ENCODE measurements at places on chromosomes 1 and 21. TPM values are rescaled to one million over a fixed set of nuclear protein-coding genes. Genes with fewer than 3 reads are reported as not detected.
A peak's percentile ranks its signal among the peaks of the same experiment; 100 is the strongest.

- H3K27me3 ChIP-seq, result peaks cover 14% of the 10 kb centered on the region
- no peak for DNase-seq
- no peaks in the 10 kb centered on the region for H3K36me3 ChIP-seq
Observed at GRCh38 chr1:224076407-224076806, 37.5 kb upstream of the FBXO28 start.

DNA sequence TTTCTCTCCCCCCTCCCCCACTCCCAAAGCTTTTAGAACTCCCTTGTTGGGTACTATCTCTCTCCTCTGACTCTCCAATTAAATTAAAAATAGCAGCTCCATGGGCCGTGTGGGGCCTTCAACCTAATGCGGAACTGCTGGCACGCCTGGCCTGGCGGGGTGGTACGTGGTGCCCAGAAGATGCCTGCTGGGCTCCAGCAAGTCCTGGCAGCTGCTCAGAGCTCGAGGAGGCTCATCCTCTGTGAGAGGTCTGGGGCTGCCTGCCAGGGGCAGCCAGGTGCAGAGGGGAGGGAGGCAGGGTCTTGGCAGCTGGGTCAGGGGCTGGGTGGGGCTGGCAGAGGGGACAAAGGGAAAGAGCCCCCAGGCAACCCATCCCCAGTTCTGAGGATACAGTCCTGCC, 74.4 kb downstream of the ACTL8 start:
- no peak overlapping the region for H3K4me3 ChIP-seq
- no peak overlapping the region for H3K27ac ChIP-seq
- H3K36me3 ChIP-seq, result no peaks in the 10 kb centered on the region
- DNase-seq, result no peak

DNA sequence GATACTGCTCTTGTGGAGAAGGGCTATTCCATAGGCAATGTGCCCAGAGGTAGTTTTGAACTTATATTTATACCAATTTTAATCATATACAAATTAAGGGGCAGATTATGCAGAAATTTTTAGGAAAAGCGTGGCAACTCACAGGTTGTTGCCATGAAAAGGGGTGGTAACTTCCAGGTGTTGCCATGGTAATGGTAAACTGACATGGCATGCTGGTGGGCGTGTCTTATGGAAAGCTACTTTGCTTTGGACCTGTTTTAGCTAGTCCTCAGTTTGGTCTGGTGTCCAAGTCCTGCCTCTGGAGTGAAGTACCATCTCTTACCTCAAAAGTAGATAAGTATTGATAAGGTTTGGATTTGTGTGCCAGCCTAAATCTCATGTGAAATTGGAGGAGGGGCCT, 7.9 kb upstream of the IL23R start:
- H3K27me3 ChIP-seq, result peaks cover 29% of the 10 kb centered on the region
- H3K4me1 ChIP-seq, result no peaks in the 10 kb centered on the region
- peaks cover 2% of the 10 kb centered on the region for H3K36me3 ChIP-seq
- no peak overlapping the region for H3K4me3 ChIP-seq

- peaks cover 19% of the 10 kb centered on the region for H3K36me3 ChIP-seq
- peaks cover 45% of the 10 kb centered on the region for H3K4me1 ChIP-seq
- no peaks in the 10 kb centered on the region for H3K27me3 ChIP-seq
- no peak overlapping the region for H3K4me3 ChIP-seq
Observed at GRCh38 chr1:40391688-40392145, 18.2 kb downstream of the SMAP2 start.

DNA sequence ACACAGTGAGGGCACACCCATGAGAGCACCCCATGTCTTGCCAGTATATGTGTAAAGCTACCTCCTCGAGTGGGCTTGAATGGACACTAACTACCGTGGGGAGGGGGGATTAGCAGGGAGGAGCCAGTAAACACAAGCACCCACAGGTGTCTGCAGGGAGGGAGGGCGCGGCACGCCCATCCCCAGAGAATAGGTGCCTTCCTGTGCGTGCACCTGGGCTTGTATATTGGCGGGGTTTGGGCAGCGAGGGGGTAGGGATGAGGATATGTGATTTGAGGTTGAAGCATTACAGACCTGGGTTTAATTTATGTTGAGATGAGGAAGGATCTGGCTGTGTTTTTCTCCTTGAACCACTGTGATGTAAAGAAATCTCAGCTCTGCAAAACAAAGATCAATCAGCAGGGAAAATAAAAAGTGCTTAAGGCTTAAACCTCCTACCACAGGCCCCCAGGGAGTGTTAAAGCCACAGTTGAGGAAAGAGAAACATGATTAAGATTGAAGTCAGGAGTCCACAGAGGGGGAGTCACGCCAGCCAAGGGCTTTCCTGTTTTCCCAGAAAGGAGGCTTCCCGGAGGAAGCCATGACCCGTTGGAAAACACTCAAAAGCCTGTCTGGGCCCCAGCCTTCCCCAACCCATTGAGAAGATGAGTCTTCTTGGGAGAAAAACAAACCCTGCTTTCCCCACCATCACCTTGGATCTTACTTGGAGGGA, 80.0 kb downstream of the CAMK2N1 start:
- H3K27me3 ChIP-seq, result peaks cover 76% of the 10 kb centered on the region
- DNase-seq, result no peak
- H3K4me1 ChIP-seq, result peaks cover 2% of the 10 kb centered on the region

- H3K4me1 ChIP-seq, result peaks cover 43% of the 10 kb centered on the region
- peaks cover 19% of the 10 kb centered on the region for H3K36me3 ChIP-seq
- no peaks in the 10 kb centered on the region for H3K27me3 ChIP-seq
- H3K4me3 ChIP-seq, result no peak overlapping the region
- no peak for DNase-seq
- H3K27ac ChIP-seq, result peak overlapping the region; percentile 97
Observed at GRCh38 chr1:12478612-12478985, 139.4 kb downstream of the DHRS3 start.

Gene BMP8A
- total RNA-seq, result 0.67 TPM

Gene FMO4
- total RNA-seq, result 4.5 TPM

Gene GJB3
- 0.14 TPM for total RNA-seq

Gene CNTN2
- not detected for total RNA-seq

Gene GNAT2
- total RNA-seq, result not detected

Gene TMEM81
- 5.1 TPM for total RNA-seq

Gene OR2L5
- not detected for total RNA-seq
